ENCODE measurements at places on chromosomes 5 and 9. TPM values are rescaled to one million over a fixed set of nuclear protein-coding genes. Genes with fewer than 3 reads are reported as not detected.

DNA sequence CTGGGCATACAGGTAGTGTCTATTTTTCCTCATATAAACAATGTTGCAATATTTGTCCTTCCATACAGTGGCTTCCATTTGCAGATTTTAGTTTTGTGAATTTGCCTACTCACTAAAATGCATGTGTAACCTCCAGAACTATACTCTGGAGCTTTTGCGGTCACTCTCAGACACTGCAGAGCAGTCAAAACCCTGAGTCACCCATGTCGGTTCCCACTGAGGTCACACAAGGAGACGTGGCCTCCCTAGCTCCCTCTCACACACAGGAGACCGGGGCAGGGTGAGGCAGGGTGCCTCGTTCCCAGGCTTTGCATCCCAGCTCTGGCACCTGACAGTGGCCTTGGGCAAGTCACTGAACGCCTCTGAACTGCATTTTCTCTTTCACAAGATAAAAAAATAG lies 55.5 kb upstream of the ZNF354A start:
- H3K27ac ChIP-seq = no peak overlapping the region
- DNase-seq = no peak
- H3K4me3 ChIP-seq = no peak overlapping the region
- H3K27me3 ChIP-seq = no peaks in the 10 kb centered on the region
- no peaks in the 10 kb centered on the region for H3K4me1 ChIP-seq
- H3K36me3 ChIP-seq = no peaks in the 10 kb centered on the region

- no peaks in the 10 kb centered on the region for H3K4me1 ChIP-seq
- H3K36me3 ChIP-seq = no peaks in the 10 kb centered on the region
- no peaks in the 10 kb centered on the region for H3K27me3 ChIP-seq
- no peak overlapping the region for H3K4me3 ChIP-seq
- DNase-seq = no peak
- H3K27ac ChIP-seq = no peak overlapping the region
Measured at GRCh38 chr9:13083366-13083765, 196.1 kb downstream of the MPDZ start.

The NR2F1 gene
- not detected for polyA plus RNA-seq

- H3K4me1 ChIP-seq = peaks cover 5% of the 10 kb centered on the region
- no peak for DNase-seq
- no peaks in the 10 kb centered on the region for H3K36me3 ChIP-seq
Measured at GRCh38 chr5:151737431-151737830, 21.0 kb downstream of the ATOX1 start.

The PCDHAC1 gene
- polyA plus RNA-seq = not detected

The CFAP77 gene
- not detected for polyA plus RNA-seq

GRCh38 chr9:86563936-86564335 lies 209.7 kb upstream of the TUT7 start:
- no peaks in the 10 kb centered on the region for H3K4me1 ChIP-seq
- no peak overlapping the region for H3K4me3 ChIP-seq
- H3K27me3 ChIP-seq = no peaks in the 10 kb centered on the region
- no peak for DNase-seq
- no peaks in the 10 kb centered on the region for H3K36me3 ChIP-seq

GRCh38 chr5:127410959-127411358 lies 106.5 kb upstream of the PRRC1 start:
- H3K27me3 ChIP-seq = no peaks in the 10 kb centered on the region
- H3K4me1 ChIP-seq = no peaks in the 10 kb centered on the region
- H3K4me3 ChIP-seq = no peak overlapping the region
- DNase-seq = no peak
- no peaks in the 10 kb centered on the region for H3K36me3 ChIP-seq

DNA sequence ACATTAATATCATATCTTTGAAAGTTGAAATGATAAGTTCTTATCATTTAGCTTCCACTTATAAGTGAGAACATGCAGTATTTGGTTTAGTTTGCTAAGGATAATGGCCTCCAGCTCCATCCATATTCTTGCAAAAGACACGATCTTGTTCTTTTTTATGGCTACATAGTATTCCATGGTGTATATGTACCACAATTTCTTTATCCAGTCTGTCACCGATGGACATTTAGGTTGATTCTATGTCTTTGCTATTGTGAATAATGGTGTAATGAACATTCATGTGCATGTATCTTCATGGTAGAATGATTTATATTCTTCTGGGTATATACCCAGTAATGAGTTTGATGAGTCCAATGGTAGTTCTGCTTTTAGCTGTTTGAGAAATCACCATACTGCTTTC lies 135.0 kb upstream of the PRR16 start:
- no peaks in the 10 kb centered on the region for H3K36me3 ChIP-seq
- no peaks in the 10 kb centered on the region for H3K27me3 ChIP-seq
- H3K4me1 ChIP-seq = no peaks in the 10 kb centered on the region
- H3K27ac ChIP-seq = no peak overlapping the region

The C9orf152 gene
- not detected for polyA plus RNA-seq

DNA sequence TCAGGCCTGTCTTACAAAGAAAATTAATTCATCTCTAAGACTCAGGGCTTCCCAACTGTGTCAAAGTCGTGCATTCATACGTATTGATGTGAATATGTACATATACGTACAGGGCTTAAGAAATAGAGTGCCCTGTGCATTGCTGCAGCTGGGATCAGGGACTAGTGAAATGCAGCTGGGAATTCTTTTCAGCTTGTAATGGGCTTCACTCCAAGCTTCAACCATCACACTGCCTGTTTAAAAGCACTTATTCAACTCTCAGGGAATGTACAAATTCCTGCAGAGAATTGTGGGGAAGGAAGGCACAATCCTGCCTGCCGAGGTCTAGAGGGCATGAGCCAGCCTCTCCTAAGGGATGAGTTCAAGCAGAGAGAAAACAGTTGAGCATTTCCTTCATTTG lies 59.6 kb upstream of the MAN2A1 start:
- DNase-seq = no peak
- H3K36me3 ChIP-seq = no peaks in the 10 kb centered on the region
- H3K27ac ChIP-seq = no peak overlapping the region
- H3K4me1 ChIP-seq = no peaks in the 10 kb centered on the region
- H3K4me3 ChIP-seq = no peak overlapping the region
- H3K27me3 ChIP-seq = no peaks in the 10 kb centered on the region

DNA sequence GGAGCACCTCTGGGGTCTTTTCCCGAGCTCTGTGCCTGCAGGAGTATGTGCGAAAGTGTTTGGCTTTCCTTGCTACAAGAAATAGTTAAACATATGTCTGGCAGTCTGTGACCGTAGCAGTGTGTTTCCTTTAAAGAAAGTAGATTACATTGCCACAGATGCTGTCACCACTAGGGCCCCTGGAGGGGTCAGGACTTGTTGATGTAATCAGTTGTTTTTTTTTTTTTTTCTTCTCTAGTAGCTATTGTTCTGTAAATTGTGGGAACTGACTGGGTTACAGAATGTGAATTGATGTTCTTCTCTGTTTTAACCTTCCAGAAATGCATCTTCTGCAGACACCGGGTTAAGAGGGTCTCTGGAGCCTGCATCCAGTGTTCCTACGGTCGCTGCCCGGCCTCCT lies 345.6 kb downstream of the KDM4C start:
- no peak overlapping the region for H3K27ac ChIP-seq
- H3K36me3 ChIP-seq = peaks cover 11% of the 10 kb centered on the region
- no peak overlapping the region for H3K4me3 ChIP-seq
- H3K27me3 ChIP-seq = no peaks in the 10 kb centered on the region
- DNase-seq = no peak

DNA sequence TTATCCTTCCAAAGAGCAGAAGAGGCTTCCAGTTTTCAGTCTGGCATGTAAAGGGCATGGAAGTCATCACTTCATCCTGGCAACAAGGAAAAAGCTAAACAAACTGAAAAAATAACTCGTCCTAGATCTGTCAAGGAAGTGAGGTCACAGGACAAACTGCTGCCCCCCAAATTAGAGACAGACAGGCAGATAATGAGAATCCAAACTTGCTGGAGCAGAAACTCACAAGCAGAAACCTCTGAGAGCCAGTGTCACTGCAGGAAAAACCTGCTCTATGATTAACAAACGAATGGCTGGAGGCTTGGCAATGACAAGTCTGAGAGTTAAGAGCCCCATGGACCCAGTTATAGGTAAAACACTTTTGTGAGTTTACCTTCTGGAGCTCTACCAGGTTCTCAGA lies 18.9 kb upstream of the MLANA start:
- no peaks in the 10 kb centered on the region for H3K36me3 ChIP-seq
- H3K27ac ChIP-seq = no peak overlapping the region
- no peak for DNase-seq
- H3K27me3 ChIP-seq = no peaks in the 10 kb centered on the region
- H3K4me1 ChIP-seq = no peaks in the 10 kb centered on the region

DNA sequence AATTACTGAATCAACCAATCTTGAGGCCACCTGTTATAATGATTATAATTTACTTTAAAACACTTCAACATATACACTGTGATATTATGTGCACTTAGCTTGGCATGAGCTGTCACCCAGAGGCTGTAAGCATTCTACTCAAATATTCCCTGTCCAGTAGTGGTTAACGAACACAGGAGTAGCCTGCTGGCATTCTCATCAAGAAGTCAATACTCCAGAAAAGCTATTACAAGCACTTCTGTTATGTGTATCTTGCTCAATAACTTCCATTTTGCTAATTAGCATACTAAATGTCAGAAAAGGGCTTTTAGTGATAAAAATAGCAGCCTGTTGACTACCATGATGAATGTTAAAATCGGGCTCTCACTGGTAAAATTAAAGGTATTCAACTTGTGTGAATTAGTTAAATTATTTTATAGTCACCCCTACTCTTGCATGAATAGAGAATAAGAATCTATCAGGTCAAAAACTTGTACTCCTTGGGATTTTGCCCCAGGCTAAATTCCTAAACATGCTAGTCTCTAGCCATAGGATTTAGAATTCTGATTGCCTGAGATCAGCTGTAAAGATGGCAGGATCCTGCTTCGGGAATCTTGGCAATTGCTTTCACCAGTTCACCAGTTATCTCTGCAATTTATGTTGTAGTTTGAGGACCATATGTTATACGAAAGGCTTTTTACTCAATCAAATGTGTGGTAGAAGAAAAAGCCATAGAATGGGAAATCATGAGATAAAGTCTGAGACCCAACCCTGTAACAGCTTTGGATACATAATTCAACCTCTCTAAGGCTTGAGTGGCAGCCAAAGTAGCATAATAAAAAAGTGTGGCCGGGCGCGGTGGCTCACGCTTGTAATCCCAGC lies 43.4 kb upstream of the PAM start:
- H3K4me3 ChIP-seq = no peak overlapping the region
- H3K4me1 ChIP-seq = no peaks in the 10 kb centered on the region
- no peak overlapping the region for H3K27ac ChIP-seq
- no peaks in the 10 kb centered on the region for H3K27me3 ChIP-seq

DNA sequence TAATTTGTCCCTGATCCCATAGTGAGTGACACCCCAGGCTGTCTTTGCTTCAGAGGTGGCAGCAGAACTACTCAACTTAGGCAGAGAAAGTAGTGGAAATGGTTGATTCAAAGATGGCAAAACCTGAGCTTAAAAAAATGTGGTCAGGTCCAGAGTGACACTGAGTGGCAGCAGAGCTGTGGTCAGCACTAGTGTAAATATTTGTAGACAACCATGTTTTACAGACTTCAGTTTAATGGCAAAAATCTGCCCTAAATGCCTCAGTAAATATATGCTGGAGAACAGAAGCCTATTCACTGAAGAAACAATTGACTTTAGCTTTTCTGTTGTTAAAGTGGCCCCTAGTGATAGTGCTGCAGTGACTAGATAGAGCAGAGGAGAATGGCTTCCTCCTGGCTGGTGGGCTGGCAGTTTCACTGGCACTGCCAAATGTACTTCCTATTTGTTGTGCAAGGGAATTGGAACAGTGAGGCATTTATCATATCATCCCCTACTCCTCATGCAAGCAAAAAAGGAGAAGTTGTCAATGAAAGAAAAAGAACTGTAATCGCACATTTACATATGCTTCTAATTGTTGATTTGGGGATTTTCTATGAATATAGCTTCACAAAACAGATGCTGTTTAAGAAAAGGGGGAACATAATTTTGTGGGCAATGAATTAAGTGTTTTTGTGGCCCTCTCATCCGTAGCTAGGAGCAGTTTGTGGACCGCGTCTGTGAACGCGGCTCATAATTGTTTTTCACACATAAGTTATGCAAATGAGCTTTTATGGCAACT lies 12.0 kb downstream of the PBX3 start:
- H3K4me3 ChIP-seq = no peak overlapping the region
- H3K4me1 ChIP-seq = no peaks in the 10 kb centered on the region
- H3K36me3 ChIP-seq = no peaks in the 10 kb centered on the region

The SLC34A1 gene
- 0.17 TPM for polyA plus RNA-seq

The PHF24 gene
- not detected for polyA plus RNA-seq

The RPL35 gene
- 1,829 TPM for polyA plus RNA-seq

DNA sequence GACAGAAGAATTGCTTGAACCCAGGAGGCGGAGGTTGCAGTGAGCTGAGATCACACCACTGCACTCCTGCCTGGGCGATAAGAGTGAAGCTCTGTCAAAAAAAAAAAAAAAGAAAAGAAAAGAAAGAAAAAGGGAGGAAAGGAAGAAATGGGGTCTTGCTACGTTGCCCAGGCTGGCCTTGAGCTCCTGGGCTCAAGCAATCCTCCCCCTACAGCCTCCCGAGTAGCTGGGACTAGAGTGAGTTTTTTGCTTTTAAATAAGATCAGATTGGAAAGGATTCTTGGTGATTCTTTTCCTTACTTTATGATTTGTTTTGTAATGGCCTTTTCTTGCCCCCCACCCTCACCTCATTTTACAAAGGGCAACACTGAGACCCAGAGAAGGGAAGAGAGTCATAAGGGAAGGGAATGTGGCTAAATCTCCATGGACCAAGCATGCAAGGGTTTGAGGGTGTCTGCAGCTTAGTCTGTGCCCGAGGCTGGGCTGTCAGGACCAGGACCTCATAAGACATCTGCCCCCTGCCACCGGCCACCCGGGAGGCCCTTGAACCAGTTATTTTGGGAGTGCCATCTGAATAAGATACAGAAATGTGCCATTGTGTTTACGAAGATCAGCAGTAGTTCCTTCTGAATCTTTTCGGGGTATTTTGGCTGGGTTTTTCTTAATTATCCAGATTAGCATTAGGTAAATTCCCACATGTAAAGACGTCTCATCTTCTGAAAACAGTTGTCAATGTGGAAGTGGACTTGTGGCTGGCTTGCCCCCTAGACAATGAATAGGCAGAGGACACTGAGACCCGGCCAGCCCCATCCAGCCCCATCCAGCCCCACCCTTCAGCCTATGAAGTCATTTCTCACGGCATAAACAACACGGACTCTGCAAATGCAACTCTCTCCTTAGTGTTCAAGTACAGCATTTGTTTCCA lies 44.5 kb upstream of the GRHPR start:
- H3K27me3 ChIP-seq = no peaks in the 10 kb centered on the region
- H3K36me3 ChIP-seq = no peaks in the 10 kb centered on the region
- H3K4me1 ChIP-seq = no peaks in the 10 kb centered on the region
- no peak overlapping the region for H3K27ac ChIP-seq
- DNase-seq = no peak
- H3K4me3 ChIP-seq = no peak overlapping the region

DNA sequence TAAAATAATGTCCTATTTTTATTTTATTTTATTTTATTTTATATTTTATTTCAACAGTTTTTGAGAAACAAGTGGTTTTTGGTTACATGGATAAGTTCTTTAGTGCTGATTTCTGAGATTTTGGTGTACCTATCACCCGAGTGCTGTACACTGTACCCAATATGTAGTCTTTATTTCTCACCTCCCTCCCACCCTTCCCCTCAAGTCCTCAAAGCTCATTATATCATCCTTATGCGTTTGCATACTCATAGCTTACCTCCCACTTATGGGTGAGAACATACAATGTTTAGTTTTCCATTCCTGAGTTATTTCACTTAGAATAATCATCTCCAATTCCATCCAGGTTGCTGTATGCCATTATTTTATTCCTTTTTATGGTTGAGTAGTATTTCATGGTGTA lies 63.5 kb downstream of the ARRDC3 start:
- no peaks in the 10 kb centered on the region for H3K36me3 ChIP-seq
- no peak overlapping the region for H3K4me3 ChIP-seq
- no peaks in the 10 kb centered on the region for H3K27me3 ChIP-seq
- no peak for DNase-seq
- peaks cover 2% of the 10 kb centered on the region for H3K4me1 ChIP-seq
- no peak overlapping the region for H3K27ac ChIP-seq

All from CD8-positive, alpha-beta memory T cell (primary cell).